ENCODE measurements at places on chromosomes 12 and 14. TPM values are rescaled to one million over a fixed set of nuclear protein-coding genes. Genes with fewer than 3 reads are reported as not detected.

RTL1 gene
- 0.10 TPM for polyA plus RNA-seq

- DNase-seq = no peak
Measured at GRCh38 chr12:131129839-131130238, 176.1 kb downstream of the ADGRD1 start.

DNA sequence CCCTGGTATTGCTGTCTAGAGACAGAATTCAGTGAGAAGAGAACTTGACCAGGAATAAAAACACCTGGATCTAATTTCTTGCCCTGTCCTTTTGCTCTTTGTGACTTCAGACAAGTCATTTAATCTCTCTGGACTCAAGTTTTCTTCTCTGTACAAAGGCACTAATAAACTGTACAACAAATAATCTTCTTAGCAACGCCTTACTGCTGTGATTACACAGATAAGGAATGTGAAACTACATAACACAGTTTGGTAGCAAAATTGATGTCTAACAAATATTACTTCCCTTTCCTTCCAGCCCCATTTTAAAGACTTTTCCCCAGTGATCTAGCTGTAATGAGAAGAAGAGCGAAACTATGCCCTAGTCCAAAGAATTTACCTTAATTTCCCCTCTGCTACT, 69.3 kb downstream of the BCAT1 start:
- DNase-seq = no peak

GRCh38 chr14:44317441-44317746, 189.7 kb downstream of the FSCB start:
- DNase-seq = no peak

- DNase-seq = no peak
Measured at GRCh38 chr12:79141776-79142175, 277.2 kb downstream of the SYT1 start.
